Adipose tissue (tissue), 3 donors: ENCODE measurements at places on chromosomes 1 and 21. TPM values are rescaled to one million over a fixed set of nuclear protein-coding genes. Genes with fewer than 3 reads are reported as not detected.

The PAX7 gene
- polyA plus RNA-seq = not detected

The FCRL4 gene
- polyA plus RNA-seq = not detected

The SPSB1 gene
- 39.6 TPM for polyA plus RNA-seq

The PODN gene
- 10.3 TPM for polyA plus RNA-seq

The CEP85 gene
- 1.9 TPM for polyA plus RNA-seq

The COL16A1 gene
- polyA plus RNA-seq = 30.4 TPM
